ENCODE measurements at places on chromosomes 2 and 18. TPM values are rescaled to one million over a fixed set of nuclear protein-coding genes. Genes with fewer than 3 reads are reported as not detected.

DNA sequence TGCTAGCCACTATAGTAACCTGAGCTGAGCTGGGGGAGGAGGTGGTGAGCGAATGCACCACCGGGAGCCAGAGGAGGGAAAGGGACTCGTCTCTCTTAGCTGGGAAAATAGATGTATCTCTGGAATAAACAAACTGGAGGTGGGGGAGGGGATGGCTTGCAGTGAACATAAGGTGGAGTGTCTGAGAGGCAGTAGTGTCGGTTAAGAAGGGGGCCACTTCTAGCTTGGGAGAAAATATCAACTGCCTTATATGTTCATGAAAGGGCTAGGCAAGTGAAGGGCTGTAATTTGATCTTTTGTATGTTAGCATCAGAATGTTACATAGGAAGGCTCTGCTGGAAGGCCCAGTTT lies 2.2 kb downstream of the SETBP1 start:
- DNase-seq, result no peak

GRCh38 chr2:69043736-69044400 lies 30.9 kb downstream of the ANTXR1 start:
- DNase-seq, result no peak

- no peak for DNase-seq
Observed at GRCh38 chr2:65518751-65519150, 86.4 kb upstream of the SPRED2 start.

GRCh38 chr2:208280933-208281332 lies 14.9 kb downstream of the PIKFYVE start:
- DNase-seq, result no peak

DNA sequence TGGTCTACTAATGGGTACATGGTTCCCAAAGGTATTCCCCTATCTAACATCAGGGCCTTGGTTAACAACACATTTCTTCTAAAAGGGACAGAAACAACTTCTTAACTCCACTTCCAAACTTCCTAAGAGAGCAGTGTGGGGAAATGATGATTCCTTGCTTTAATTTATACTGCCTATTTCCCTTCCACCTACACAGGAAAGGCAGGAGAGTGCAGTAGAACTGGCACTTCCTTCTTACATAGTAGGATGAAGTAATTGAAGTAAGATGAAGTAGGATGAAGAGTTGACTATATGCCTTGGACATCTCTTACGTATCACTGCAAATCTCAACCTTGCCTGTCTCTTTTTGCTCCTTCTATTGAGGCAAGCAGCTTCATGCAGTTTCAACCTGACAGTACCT lies 54.7 kb downstream of the CD28 start:
- DNase-seq, result no peak

SCN3A gene
- not detected for total RNA-seq

EVA1A gene
- 27.3 TPM for total RNA-seq

GRCh38 chr18:57956491-57956890 lies 87.5 kb upstream of the NEDD4L start:
- DNase-seq, result no peak

DNA sequence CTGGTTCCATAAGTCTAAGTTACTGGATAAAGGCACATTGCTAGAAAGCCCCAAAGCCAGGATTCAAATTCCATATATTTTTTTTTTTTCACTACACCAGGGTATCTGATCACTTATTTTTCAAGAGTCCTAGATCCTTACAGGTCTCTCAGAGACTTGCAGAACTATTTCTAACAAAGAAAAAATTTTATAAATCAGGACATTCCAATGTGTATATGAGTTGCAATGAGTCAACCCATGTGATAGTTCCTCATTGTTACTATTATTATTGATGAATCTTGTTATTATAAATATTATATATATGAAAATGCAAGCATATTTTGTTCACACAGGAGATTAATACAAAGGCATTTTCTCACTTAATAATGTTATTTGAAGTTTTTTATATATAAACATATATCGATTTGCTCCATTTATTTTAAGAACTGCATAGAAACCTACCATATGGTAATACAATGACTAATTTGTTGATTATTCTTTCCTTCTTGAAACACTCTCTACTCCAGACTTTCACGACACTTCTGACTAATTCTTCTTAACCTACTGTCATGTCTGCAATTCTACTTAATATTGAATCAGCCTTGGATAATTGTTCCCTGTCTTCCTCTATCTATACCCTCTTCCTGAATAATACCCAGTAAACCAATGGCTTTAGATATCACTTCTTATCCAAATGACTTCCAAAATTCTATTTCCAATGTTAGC lies 968.4 kb upstream of the NRXN1 start:
- no peak for DNase-seq

DNA sequence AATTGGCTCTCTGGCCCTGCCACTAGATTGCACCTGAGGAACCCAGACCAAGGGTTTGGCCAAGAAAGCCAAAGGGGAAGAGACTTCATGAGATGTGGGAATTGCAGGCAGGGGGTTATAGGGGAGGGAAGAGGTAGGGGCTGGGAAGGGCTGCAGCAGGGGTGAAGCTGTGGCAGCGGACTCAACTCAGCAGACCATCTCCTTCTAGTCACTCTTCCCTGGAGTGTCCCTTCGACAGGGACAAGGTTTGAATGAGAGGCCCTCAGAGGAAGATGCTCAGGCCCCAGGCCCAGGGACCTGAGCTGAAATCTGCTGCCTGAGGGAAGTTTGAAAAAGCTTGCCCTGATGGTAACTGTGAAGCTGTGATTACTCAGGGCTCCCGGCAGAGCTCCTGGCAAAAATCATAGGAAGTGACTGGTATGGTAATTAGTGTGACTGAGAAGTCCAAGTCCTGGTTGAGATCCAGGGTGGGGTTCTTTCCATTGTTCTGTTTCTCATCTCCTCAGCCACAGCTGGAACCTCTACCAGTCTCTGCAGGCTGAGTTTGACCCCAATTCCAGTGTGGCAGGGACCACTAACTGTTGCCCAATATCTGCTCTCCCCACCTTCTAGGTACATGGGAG lies 300.9 kb downstream of the CYP26B1 start:
- DNase-seq, result no peak

Measured in chondrocyte (in vitro differentiated cells).